ENCODE measurements at places on chromosomes 4 and X.

DNA sequence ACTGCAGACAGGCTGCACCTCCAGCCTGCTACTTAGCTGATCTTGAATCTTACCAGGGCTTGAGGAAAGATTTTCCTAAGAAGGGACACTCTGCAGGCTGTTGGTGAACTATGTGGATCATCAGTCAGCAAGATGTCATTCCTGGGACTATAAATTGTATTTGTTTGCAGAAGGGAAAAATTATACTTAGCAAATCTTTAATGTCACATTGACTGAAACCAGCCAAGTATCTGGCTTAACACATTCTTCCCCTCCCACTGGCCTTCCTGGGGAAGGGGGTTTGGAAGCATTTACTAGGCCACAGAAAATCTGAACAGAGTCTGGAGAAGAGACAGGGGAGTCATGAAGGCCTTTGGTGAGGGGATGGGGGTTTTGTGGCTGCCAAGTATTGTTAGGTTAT is 156.7 kb upstream of the EOLA2 start:
- DNase-seq: no peak

DNA sequence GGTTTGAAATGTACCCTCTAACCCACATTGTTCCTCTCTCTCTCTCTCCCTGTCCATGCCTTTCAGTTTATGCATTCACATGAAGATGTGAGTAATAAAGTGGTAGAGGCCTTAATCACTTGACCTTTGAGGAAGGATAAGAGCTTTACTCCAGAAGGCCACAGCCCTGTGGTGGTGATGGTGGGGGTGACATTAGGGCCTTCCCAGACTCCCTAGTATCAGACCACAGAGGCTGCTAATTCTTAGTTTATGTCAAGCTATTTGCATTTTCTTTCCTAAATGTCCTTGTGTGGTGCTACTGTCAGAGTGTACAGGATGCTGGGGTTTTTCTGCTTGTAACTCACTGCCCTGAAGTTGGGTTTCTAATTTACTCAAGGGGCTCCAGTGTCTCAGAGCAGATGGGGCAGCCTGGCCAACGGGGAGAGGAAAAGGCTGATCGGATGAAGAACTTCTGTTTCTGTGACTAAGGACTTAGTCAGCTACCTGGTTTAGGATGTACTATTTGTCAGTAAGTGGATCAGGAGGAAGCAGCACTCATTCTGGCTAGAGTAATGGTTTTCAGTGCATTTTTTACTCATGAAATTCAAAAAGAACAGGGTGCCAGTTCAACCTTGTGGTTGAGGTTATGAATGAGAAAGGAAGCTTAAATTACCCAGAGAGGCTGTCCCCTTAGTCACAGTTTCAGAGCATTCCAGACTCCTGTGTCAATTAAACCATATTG is 509.6 kb upstream of the DIPK2B start:
- DNase-seq: no peak

GRCh38 chr4:123182289-123182688 is 214.3 kb upstream of the SPRY1 start:
- no peak for DNase-seq

- no peak for DNase-seq
Measured at GRCh38 chrX:135740681-135741149, 27.3 kb downstream of the CT45A1 start.

- no peak for DNase-seq
Measured at GRCh38 chr4:5125321-5125720, 74.0 kb downstream of the STK32B start.

DNA sequence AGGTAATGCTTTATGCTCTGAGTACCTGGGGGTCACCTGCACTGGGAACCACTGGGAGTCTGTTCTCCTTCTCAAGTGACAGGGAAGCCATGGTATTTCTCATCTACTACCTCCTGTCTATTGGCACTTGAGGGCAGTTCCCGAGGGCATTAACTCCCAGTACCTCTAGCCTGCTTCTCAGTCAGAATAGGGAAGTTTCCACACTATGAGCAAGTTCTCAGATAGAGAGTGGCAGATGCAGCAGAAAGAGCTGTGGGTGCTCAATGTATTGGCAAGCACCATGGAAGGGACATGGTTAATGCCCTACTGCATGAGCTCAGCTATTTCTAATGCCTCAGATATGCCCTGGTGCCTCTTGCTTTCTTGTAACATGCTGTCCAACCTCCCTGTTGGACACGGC is 74.1 kb downstream of the ANOS1 start:
- DNase-seq: no peak

DNA sequence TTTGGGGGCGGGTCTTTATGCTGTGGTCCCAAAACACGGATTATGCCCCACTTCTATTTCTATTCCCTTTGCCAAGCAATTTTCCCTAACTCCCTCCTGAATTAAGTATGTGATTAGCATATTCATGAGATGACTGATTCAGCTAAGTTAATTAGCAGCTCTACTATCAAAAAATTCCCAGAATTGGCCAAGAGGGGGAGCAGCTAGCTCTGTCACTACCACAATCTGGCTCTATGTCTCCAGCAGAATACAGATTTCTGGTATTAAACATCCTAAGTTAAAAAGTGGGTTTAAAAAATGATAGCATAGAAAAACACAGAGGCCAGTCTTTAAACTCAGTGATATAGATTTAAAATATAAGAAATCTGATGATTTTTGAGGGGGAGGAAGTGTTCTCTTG is 80.3 kb downstream of the GPC4 start:
- DNase-seq: no peak

- DNase-seq: no peak
Measured at GRCh38 chr4:153451911-153452657, 14.1 kb upstream of the TMEM131L start.

- no peak for DNase-seq
Measured at GRCh38 chrX:71543316-71543715, 10.4 kb downstream of the OGT start.

All from ureter (tissue), 1 donor.